Cerebellum (tissue), 4 donors: ENCODE measurements at places on chromosomes 2 and 18. TPM values are rescaled to one million over a fixed set of nuclear protein-coding genes. Genes with fewer than 3 reads are reported as not detected.

GRCh38 chr2:232522623-232523401 is 2.6 kb downstream of the PRSS56 start:
- DNase-seq: no peak

- DNase-seq: no peak
Measured at GRCh38 chr2:65708086-65708485, 275.7 kb upstream of the SPRED2 start.

DNA sequence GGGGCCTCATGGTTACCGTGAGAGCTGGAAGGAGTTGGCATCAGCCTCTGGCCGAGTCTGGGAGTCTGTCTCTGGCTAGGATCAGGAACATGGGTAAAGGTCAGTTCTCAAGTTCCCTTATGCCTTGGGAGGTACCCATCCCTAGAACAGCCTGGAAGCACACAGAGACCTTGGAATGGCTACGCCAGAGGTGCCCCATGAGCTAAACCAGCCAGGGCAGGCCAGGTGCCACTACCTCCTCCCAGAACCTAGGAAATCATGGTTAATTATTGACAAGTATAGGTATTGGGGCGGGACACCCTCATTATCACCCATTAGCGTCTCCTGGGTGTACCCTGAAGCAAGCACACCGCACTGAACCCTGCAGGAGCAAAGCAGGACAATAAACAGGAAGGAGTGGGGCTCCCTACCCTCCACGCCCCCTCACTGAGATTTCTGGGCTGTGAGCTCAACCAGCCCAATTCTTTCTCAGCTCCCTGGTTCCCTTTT is 3.0 kb upstream of the ASPRV1 start:
- DNase-seq: no peak

DNA sequence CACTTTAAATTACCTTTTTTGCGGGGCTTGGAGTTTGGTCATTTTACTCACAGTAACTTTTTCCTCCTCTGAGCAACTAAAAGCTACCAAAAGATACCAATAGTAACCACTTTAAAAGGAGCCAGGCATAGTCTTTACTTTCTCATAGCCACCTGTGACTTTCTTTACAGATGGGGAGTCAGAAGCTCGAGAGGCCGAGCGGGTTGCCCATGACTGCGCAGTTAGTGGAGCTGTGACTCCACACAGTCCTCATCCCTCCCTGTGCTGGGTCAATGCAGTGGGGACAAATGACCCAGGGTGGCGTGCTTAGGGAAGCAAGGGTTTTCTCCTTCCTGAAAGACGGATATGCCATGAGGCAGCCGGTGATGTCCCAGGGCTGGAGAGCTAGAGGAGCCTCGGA is 11.9 kb downstream of the LCT start:
- DNase-seq: no peak

The ERMN gene
- 0.27 TPM for total RNA-seq

The ASAP2 gene
- total RNA-seq: 61.2 TPM
